GM18507 (cell line): ENCODE measurements at places on chromosomes 4 and X.

- no peak for DNase-seq
Measured at GRCh38 chrX:37722595-37722994, 37.0 kb downstream of the XK start.

DNA sequence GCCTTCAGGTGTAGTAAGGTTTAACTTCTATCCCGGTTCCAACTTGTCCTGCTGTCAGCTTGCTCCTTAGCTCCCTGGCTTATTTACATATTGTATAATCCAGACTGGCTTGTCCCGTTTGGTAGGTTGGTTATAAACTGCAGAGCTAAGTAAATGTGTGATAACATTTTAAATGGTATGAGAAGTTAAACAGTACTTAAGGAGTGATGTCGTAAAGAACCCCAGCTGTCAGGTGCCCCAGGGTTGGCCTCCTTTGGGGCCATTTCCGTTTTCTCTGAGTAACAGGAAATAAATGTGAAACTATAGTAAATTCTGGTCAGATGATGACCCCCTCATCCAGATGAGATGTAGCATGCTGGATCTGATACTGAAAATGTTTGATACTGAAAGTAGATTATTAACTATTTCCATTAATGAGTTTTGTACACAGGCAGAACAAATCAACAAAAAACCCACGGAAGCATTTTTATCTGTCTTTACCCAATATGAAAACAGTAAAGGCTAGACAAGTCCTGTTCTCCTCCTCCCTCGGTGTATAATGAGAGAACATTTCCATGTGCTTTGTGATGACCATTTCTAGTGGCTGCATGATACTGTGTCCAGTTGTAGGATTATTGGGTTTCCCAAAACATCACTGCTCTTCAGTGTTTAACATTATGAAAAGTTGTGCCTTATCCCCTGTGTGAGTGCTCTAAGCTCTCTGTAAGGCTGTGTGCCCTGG is 22.4 kb downstream of the GAB1 start:
- no peak for DNase-seq

GRCh38 chr4:73978886-73979285 is 2.9 kb downstream of the PF4 start:
- no peak for DNase-seq

GRCh38 chrX:155766321-155766720 is 114.8 kb upstream of the VAMP7 start:
- DNase-seq, result no peak

- no peak for DNase-seq
Measured at GRCh38 chr4:102683881-102684609, 76.7 kb downstream of the MANBA start.

DNA sequence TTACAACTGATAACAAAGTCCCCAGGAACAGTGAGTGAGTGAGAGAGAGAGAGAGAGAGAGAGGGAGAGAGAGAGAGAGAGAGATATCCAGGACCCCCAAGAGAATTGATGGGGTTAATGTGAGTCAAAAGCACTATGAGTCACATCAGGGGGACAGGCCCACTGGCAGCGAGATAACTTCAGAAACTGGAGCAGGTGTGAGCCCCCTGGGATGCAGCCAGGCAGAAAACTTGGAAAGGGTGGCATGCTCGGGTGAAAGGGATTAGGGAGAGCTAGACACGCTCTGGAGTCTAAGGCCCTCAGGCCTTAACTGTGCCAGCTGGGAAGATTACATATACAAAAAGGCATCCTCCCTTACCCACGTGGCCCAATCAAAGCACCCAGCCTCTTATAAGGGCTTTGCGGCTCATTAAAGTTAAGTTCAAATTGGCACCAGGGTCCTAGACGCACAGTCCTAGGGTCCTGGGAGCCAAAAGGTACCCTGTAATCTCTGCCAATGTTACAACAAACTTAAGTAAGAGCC is 841 bp downstream of the ACOT9 start:
- DNase-seq, result no peak

GRCh38 chr4:72031868-72032608 is at the start of gene NPFFR2:
TSS of gene NPFFR2 (plus strand) at chr4:72032000. CDS start at chr4:72128592, 96,592 bp downstream.
- no peak for DNase-seq

DNA sequence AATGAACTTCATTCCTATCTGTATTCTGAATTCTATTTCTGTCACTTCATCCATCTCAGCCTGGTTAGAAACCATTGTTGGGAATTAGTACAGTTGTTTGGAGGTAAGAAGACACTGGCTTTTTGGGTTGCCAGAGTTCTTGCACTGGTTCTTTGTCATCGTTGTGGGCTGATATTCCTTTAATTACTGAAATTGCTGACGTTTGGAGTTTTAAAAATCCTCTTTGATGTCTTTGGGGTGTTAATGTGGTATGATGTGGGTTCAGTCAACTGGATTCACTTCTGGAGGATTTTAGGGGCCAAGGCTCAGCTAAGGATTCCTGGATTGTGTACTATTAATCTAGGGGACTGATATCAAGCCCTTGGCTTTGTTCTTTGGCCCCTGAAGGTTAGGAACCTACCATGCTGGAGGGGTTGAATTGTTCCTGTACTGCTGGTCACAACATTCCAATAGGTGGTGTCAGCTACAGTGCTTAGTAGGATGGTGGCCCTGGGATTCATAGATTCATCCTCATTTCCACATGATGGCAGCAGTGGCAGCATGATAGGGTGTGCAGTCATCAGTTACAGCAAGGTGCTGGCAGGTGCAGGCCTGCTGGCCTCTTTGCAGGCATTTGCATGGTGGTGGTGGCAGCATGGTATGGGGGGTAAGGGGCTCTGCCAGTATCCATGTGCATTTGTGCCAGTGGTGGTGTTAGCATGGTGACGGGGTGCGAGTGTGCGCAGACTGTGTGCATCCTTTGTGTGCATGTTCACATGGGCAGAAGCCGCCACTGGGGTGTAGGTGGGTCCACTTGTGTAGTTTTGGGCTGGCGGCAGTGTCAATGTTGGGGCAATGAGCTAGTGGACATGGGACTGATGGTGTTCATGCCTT is 301.3 kb downstream of the TEX13C start:
- DNase-seq, result no peak

GRCh38 chr4:148845609-148846008 is 403.4 kb upstream of the NR3C2 start:
- DNase-seq, result no peak

GRCh38 chrX:70675284-70675683 is 230.6 kb downstream of the DLG3 start:
- DNase-seq, result no peak

- DNase-seq, result no peak
Measured at GRCh38 chrX:19162851-19163250, 40.6 kb upstream of the ADGRG2 start.

GRCh38 chrX:110003167-110004156 is 548 bp downstream of the TMEM164 start:
- no peak for DNase-seq

DNA sequence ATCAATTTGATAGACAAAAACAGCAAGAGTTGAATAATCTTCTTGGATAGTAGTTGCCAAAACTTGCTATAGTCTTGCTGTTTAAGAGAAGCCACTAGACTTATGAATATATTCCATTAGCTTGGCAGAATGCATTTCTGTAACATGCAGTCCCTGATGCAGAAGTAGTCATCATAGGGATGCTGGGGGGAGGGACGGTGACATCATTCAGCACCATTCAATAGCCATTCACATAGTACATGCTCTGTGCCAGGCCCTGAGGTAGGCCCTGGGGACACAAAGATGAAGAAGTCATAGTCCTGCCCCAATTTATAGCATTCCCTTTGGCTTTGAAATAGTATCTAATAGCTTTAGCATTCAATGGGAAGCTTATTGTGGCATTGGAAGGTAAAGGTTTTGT is 185.5 kb upstream of the AFF2 start:
- no peak for DNase-seq
